ENCODE measurements at places on chromosomes 11 and 22.

GRCh38 chr11:8086001-8086479, 5.0 kb downstream of the TUB start:
- DNase-seq = no peak

- DNase-seq = no peak
Measured at GRCh38 chr11:63998558-63999348, 12.5 kb downstream of the OTUB1 start.

- no peak for DNase-seq
Measured at GRCh38 chr11:30504468-30504867, 81.7 kb downstream of the MPPED2 start.

DNA sequence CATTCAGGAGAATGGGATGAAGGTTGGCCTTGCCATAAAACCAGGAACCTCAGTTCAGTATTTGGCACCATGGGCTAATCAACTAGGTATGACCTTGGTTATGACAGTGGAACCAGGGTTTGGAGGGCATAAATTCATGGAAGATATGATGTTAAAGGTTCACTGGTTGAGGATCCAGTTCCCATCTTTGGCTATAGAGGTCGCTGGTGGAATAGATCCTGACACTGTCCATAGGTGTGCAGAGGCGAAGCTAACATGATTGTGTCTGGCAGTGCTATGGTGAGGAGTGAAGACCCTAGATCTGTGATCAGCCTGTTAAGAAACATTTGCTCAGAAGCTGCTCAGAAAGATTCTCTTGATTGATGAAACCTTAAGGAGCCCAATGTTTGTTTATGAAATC, 5.7 kb downstream of the NF2 start:
- DNase-seq = no peak

DNA sequence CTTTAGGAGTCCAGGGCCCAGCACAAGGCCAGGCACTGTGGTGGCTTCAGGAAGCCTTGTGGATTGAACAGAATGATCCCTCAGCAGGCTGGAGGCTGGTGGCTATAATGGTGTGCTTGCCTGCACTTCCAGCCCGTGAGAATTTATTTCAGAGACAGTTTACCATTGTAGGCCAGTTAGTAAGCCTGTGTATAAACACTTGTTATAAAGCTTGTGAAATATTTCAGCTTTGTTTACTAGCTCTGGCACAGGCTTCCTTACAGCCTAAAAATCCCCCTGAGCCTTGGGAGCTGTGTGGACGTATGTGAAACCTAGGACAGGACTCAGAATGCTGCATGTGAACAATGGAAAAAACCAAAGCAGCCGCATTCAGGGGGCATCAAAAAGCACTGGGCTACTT, 26.6 kb upstream of the ACER3 start:
- DNase-seq = no peak

DNA sequence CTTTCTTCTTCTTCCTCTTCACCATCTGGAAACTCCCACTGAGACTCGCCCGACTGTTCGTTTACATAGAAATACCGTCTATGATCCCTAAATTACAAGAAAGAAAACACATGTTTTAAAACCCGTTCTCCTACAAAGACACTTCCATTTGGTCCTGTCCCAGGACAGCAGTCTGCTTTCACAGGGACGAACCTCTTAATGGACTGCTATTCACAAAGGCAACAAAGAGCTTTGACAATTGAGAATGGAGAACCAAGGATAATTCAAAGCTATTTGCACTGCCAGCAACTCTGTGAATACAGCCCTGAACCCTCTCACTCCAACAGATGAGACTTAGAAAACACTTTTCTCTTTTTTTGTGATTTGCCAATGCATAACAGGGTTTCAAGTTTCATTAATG, 16.3 kb upstream of the AGBL2 start:
- DNase-seq = no peak

DNA sequence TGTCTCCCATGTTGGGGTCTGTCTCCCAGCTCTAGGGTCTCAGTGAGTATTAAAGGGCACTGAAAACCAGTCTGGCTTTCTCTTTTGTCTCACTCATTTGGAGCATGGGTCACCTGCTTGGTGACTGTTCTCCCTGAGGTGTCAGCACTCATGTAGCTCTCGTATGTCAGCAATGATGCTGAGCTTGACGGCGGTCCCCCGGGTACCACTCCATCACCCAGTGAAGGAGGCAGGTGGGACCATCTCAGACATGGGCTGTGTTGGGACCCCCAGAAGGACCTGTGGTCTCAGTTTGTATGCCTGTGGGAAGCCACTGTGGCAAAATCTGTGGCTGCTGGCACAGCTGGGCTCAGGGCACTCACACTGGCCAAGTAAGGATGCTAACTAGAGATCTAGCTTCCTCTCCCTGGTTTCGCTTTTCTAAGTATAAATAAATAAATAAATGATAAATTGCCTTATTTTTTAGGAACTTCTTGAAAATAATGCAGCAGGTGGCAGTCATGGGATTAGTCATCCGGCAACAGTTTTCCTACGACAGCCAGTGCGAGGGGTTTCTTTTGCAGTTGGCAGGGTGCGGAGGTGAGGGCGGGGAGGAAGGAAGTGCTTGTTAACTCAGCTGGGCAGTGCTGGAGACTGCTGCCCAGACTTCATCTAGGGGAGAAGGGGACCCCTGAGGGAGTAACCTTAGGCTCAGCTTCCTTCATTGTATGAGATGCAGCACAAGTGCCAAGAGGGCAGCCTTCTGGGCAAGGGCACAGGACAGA, 48.8 kb downstream of the OSBP2 start:
- DNase-seq = no peak

GRCh38 chr11:49377978-49378377, 169.6 kb upstream of the FOLH1 start:
- no peak for DNase-seq

- DNase-seq = no peak
Measured at GRCh38 chr11:94140154-94140655, 11.6 kb downstream of the PANX1 start.

DNA sequence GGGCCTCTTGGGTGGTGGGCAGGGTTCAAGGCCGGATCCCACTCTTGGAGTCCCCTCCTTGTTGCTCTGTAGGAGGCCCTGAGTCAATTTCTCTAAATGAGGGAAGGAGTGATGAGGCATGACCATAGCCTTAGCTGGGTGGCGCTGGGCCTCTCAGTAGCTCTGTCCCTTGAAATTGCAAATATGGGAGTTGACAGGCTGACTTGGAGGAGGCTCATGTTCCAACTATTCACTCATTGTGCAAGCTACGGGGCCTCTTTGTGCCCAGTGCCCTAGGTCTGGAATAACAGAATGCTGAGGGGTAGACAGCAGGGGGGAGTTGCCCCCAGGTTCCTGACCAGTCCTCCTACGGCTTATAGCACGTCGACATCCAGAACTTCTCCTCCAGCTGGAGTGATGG, 8.0 kb downstream of the SELENOM start:
- DNase-seq = no peak

DNA sequence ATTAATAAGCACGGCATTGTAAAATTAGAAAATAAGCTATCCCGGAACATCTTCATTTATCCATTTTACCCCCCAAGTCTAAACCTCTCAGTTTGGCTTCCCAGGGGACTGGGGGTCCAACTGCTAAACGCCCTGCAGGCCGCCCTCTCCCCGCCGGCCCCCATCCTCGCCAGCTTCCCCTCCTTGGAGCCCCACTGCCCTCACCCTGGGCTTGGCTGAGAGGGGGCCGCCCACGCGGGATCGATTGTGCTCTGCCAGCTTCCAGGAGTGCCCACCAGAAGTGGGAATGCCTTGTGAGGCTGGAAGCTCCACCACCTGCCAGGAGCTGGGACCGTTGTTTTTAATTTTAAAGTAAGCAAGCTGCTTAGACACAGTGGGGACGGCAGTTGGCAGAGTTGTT, 353.5 kb downstream of the TBC1D22A start:
- DNase-seq = no peak

DNA sequence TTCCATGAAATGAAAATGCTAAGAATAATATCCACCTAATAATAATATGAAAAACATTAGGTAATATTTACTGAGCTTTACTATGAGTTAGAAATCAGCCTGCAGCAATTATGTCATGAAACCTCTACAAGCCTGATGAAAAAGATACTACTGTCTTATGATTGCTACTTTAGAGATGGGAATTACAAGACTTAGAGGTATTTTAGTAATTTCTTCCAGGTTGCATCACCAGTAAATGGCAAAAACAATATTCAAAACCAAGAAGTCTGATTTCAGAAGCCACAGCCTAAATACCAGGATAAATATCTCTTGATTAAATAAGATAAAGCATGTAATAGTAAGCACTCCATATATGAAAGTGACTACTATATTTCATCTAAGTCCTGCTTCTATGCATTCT, 13.8 kb downstream of the OR5B21 start:
- no peak for DNase-seq

GRCh38 chr11:78961937-78962701, 387.5 kb upstream of the NARS2 start:
- DNase-seq = no peak

DNA sequence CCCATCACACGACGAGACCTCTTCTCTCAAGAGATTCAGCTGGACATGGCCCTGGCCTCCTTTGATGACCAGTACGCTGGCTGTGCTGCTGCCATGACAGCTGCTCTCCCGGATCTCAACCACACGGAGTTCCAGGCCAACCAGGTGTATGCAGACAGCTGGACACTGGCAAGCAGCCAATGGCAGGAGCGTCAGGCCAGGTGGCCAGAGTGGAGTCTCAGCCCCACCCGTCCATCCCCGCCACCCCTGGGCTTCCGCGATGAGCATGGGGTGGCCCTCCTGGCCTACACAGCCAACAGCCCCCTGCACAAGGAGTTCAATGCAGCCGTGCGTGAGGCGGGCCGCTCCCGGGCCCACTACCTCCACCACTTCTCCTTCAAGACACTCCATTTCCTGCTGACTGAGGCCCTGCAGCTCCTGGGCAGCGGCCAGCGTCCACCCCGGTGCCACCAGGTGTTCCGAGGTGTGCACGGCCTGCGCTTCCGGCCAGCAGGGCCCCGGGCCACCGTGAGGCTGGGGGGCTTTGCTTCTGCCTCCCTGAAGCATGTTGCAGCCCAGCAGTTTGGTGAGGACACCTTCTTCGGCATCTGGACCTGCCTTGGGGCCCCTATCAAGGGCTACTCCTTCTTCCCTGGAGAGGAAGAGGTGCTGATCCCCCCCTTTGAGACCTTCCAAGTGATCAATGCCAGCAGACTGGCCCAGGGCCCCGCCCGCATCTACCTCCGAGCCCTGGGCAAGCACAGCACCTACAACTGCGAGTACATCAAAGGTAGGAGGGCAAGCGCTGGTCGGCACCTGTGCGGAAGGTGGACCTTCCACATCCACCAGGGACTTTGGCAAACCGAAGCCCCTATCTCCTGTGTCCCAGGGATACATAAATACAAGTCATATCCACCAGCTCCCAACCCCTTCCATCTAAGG, 11.3 kb downstream of the CHRNA10 start:
- no peak for DNase-seq

- no peak for DNase-seq
Measured at GRCh38 chr11:134636071-134636470, 224.0 kb upstream of the B3GAT1 start.

DNA sequence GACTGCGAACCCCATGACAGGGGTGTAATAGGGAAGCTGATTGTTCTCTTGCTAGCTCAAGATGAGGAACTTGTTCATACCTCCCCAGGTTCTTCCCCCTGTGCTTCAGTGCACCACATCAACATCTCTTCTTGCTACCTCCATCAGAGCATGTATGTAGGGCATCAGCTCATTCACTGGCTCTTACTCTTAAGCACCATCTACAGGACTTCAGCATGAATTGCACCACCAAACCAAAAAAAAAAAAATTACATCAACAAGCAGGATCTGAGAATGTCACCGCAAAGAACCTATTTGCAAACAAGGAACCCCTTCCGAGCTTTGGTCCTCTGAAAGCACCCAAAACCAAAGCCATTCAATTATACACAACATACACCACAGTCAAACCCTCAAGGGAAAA, 2226.5 kb upstream of the RAG2 start:
- DNase-seq = no peak

DNA sequence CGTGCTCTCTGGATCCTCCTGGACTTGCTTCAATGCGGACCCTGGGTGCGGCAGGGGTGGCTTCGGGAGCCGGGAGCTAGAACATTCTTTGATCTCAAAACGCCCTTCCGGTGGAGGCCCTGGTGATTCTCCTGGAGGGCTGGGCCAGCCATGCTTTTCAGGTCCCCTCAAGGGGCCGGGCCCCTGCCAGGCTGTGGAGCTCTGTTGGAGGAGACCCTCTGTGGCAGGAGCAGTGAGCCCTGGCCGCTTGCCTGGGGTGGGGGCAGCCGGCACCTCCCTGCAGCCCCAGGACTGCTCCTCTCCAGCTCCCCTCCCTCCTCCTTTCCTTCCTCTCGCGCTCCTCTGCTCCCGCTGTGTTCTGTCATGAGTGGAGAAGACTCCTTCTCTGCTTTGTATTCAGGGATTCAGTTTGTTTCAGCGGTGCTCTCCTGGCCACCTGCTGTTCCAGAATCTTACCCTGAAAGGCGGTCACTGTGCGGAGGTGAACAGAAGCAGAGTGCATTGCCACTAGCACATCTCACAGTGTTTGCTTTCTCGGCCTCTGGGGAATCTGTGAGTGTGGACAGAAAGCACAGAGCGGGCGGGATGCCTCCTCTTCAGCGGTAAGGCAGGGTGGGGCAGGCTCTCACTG, 289.1 kb downstream of the TBC1D22A start:
- no peak for DNase-seq

DNA sequence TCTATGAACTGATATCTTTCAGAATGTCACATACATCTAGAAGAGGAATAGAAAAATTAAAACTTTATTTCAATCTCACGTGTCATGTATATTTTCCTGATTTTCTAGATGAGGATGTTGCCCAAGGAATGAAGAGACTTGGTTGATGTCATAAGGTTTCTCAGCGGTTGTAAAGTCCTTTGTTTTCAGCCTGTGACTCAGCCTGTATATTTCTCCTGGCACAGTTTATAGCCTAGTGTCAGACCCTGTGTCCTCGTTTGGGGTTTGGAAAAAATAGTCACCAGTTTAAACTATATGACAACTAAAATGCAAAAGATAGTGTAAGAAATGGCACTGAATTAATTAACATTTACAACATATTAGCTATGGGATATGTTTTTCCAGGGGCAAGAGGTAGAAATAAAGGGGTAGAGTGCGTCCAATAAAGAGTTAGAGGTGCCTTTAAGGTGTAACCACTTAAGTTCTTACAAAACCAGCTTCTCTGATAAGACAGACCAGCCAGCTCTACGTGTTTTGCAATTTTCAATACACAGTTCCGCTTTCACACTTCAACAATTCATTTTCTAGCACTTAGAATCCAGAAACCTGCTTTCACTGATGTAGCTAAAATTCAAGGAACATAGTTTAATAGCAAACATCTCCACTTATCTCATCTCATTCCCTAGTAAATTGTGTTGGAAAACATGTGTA, 1432.6 kb upstream of the TENM4 start:
- DNase-seq = no peak

- no peak for DNase-seq
Measured at GRCh38 chr11:27107548-27107947, 66.9 kb downstream of the BBOX1 start.
